T-cell (primary cell): ENCODE measurements at places on chromosomes 6 and 20. TPM values are rescaled to one million over a fixed set of nuclear protein-coding genes. Genes with fewer than 3 reads are reported as not detected.

The ADTRP gene
- total RNA-seq: 59.1 TPM

The NRSN1 gene
- not detected for total RNA-seq

DNA sequence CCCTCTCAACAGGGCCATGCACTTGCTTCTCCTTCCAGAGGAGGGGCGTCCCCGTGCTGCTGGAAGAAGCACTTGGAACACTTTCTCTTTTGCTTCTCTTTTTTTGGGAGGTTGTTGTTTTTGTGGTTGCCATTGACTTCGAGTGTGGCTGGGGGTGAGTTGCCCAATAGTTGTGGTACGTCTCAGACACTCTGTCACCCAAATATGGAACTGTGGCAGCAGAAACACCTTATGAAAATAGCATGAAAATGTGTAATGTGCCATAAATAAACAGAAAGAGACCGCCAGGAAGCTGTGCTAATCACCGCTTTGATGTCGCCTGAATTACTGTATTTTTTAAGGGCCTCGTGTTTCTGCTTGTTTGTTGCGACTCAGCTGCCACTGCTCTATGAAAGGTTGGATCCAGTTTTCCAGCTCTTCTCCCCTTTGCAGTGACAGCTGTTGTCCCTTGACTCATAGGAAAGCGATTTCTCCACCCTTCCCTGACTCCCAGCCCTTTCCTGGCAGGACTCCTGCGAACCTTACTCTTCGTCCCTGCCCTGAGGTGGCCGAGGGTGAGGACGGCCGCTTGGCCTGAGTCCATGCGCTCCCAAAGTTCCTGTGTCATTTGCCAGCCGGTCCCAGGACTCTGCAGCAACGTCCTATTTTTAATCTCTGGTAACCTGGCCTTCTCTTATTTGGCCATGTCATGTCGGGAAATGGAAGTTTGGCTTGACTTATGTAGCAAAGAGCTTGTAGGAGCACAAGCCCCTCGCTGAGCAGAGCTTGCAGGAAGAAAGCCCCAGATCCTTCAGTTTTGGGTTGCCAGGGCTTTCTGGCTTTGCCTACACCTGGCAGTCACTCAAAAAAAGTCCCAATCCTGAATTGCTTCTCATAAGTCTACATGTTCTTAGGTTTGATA is 694.6 kb downstream of the QKI start:
- DNase-seq: no peak

DNA sequence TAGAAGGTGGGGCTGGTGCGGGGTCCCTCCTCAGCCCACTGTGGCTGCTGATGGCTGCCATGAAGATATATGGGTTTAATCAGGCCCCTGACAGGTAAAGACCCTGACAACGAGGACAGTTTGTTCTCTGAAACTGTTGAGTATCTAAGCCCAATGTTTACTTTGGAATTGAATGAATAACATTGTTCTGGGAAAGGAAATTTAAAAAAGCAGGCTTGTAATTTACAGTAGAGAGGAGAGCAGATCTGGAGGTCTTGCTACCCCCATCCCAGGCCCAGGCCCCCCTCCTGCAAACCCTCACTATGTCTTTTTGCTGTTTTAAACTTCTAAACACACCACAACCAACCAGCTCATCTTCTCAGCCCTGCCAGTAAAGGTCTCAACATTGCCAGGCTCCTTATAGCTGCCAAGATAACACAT is 171.3 kb downstream of the CDC5L start:
- no peak for DNase-seq

DNA sequence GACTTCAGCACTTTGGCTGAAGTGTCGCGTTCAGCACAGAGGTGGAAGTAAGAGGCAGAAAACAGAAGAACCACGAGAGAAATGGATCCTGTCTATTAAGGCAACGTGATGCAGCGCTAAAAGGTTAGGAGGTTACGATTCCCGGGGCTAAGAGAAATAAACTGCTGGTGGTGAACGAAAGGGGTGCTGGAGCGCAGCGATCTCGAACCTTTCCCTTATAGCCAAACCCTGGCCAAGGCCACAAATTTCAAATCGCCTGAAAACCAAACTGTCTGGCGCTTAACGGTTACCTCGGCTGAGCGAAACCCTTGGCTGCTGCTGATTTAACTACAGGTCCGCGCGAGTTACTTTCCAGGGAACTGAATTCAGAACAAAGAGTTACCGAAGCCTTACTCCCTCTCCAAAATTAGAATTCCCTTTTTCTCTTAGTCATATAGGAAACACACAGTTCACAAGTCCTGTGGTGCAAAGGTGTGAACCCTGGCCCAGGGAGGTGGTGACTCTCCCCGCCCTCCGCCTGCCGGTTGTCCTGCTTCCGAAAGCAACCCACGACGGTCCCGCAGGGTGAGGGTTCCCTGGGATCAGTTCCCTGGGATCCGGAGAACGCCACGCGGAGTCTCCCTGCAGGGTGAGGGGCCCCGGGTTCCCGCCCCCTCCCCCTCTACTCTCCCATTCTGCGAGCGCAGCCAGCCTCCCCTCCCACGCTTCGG is 1.3 kb upstream of the SLC35D3 start:
- DNase-seq: peak; percentile 20

- no peak for DNase-seq
Observed at GRCh38 chr6:107977283-107977682, 19.3 kb upstream of the SEC63 start.
